Mammary epithelial cell (primary cell): ENCODE measurements at places on chromosomes 7 and 10. TPM values are rescaled to one million over a fixed set of nuclear protein-coding genes. Genes with fewer than 3 reads are reported as not detected.

DNA sequence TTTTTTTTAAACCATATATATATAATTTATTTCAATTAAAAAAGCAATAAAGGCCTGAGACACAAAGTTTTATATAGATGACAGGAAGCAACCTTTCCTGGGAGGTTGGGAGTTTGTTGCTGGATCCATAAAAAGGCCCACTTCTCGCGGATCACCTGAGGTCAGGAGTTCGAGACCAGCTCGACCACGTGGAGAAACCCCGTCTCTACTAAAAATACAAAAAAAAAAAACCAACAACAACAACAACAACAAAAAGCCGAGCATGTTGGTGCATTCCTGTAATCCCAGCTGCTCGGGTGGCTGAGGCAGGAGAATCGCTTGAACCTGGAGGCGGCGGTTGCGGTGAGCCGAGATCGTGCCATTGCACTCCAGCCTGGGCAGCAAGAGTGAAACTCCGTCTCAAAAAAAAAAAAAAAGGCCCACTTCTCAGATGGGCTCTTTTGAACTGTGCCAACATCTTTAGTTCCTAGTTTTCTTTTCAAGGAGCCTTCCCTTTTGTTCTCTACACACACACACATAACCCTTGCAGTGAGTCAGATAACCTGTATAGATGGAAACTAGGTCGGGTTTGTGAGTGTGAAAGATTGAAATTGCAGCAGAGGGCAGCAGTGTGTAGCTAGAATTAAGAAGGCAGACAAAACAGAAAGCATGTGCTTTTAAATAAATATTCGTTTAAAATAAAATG lies 1.2 kb upstream of the SMNDC1 start:
- DNase-seq: peak; percentile 84

DNA sequence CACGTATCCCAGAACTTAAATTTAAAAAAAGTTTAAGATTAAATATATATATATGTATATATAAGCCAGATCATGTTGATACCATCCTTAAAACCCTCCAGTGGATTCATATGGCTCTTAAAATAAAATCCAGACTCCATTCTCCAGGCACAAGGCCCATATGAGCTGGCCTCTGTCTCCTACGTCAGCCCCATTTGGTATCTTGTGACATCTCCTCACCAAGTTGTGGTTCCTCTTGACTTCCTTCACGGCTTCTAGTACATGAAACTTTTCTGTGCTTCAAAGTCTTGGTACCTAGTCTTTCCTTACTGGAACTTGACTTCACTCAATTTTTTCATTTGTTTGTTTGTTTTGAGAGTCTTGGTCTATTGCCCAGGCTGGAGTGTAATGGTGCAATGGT lies 61.3 kb downstream of the PRLHR start:
- no peak for DNase-seq

DNA sequence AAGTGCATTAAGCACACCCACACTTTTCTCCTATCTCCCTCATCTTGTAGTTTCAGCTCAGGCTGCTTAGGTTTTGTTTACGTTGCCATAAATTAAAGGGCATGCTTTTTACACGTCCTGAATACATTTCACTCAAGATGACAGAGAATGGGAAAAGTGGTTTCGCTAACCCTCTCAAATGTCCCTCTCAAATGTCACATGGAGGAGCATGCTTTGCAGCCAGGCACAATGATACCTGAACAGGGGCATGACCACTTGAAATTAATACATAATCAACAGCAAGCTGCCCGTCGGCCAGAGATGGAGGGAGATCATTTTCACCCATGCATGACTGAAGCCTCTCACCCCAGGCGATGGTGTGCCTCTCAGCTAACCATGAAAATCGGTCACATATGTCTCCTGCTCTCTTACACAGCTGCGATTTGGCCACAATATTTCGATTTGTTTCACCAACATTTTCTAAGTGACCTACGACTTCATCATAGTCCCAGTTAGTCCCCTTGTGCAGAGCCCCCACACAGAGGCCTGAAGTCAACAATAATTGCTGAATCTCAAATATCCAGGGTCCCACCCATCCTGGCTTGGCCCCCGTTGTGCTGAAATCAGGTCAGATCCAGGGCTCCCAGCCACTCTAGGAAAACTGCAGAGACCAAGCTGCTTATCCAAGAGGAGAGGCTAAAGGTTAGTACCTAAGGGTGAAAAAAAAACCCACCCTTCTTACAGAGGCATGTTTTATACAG lies 373.9 kb upstream of the NFE2L3 start:
- no peak for DNase-seq

- no peak for DNase-seq
Measured at GRCh38 chr7:116145245-116145852, 65.0 kb upstream of the TES start.

DNA sequence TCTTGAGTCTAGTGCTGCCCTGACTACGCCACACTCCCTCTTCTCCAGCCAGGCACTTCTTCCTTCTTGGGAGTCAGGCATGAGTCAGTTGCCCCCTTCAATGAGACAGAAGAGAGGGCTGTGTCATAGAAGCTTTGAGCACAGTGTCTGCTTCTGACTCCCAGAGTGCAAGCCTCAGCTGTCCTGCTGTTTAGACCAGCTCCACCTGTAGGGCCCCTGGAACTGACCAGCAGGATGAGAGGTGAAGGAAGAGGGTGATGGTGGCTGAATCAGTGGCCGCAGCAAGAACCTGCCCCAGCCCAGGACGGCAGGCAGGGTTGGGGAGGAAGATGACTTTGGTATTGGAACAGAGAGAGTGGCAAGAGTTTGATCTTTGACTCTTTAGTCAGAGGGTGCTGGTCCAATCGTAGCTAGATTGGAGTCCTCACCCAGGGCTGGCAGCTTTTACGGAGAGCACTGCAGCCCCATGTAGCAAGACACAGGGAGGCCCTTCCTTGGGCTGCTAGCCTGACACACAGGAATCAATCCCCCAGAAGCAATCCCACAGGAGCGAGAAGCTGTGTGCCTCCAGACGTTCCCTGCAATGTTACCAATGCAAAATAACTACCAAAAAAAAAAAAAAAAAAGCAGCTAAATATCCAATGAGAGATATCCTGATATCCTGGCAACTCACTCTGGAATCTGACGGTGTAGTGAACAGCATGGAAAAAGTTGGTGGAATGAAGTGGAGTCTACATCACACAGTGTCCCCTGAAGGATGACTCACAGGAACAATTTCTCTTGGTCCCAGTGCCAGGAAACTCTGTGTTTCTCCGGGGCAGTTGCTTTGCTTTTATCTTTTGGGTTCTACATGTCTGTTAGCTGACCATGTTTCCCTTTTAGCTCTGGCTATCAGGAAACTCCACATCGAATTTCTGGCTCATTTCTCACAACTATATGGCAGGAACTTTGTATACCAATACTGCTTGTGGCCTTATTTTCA lies 6.9 kb downstream of the C10orf62 start:
- peak; percentile 78 for DNase-seq

GRCh38 chr10:119330342-119330741 lies 123.0 kb downstream of the GRK5 start:
- DNase-seq: no peak

DNA sequence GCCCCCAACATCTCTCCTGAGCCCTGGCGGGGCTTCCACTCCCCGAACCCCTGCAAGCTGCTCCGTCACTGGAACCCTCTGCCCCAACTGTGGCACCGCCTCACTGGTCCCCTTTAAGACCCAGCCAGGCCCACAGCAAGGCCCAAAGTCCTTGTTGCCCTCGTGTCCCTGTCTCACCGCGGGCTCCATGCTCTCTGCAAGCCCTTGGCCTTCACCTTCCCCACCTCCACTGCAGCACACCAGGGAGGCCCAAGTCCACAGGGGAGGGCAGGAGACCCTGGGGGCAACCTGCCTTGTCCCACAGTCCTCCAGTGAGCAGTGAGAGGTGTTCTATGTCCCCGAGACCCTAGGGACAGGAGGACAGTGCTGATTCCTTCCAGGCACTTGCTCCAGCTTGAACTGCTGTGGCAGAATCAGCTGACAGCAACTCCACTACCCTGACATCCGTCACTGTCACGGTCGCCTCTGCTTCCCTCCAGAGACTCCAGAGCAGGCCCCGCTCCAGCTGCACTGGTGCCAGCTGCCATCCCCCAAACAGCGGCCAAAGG lies 105.3 kb downstream of the CYTH3 start:
- no peak for DNase-seq

DNA sequence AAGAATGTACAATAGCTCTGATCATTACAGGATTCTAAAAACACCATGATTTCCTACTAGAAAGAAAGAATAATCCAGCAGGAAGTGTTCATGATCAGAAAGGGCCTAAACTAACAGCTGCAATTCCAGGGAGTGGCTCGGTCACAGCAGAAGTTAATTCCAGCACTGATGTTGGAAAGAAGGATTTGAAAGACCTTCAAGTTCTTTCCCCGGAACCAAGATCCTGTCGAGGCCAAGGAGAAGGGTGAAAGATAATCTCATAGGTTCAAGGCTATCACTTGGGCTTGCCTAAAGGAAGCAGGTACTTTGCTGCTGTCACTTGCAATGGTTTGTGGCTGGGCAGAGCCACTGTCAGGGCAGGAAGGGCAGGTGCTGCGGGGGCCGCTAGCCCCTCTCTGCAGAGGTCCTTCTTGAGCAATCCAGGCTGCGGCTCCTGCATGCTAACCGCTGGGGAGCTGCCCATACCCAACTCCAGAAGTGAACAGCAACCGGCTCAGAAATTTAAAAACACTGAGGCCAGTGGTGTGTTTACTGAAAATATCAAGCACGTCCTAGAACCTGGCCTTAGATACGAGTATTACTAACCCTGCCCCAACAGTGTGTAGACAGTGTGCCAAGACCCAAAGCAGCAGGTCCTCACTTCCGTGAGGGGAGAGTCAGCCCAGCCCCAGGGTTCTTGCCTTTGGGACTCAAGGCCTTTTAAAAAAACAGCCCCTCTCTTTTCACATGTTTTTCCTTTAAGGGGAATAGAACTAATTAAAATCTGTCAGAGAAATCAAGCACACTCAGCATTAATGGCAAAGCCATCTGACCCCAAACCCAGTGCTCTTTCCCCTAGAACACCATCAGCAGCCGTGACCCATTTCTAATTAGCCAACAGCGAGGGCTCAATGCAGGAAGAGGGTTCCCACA lies 76.8 kb downstream of the VIPR2 start:
- no peak for DNase-seq

DNA sequence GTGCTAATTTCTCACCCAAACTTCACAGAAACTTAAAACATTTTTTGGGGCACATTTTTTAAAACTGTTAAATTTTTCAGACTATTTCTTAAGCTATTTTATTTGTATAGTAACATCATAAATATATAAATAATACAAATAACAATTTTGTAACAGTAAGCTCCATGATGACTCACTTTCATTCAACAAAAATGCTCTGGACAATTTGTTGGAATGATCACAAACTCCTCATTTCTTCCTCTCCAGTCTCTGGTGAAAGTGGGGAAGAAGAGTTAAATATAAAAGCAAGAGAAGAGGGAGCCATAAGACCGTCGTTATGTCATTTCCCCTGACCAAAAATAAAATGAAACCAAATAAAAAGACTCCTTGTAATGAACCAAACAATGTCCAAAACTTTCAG lies 162.4 kb downstream of the AGMO start:
- DNase-seq: no peak

DNA sequence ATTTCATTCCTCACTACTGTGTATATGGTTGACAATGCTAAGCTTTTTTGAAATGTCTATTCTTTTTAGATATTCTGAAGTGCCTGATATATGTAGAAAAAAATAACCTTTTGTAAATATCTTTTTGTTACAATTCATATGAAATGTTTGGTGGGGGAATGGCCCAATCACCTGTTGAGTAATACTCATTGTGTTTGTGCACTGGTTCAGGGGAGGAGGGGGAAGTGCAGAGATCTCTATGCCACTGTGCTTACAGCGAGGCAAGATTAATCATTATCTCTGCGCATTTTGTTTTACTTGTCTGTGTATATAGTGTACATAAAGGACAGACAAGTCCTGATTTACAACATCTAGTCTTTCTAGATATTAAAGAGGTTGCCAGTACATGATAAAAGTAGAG lies 25.2 kb downstream of the NUP42 start:
- DNase-seq: no peak

GRCh38 chr10:87961314-87961713 lies 97.9 kb downstream of the PTEN start:
- no peak for DNase-seq

Gene PIK3AP1
- not detected in 2 replicates for total RNA-seq

Gene PTF1A
- total RNA-seq: not detected in 2 replicates

Gene SPDYE18
- total RNA-seq: not detected in 2 replicates

Gene SHH
- not detected for total RNA-seq

Gene HOXA10
- total RNA-seq: 4.2 TPM

Gene STOX1
- total RNA-seq: 0.17 TPM

Gene PNLIPRP2
- total RNA-seq: not detected

Gene C7orf33
- total RNA-seq: not detected
